ENCODE measurements at places on chromosomes 13 and 19.
A peak's percentile ranks its signal among the peaks of the same experiment; 100 is the strongest.

GRCh38 chr19:16571283-16571682 is 932 bp downstream of the SLC35E1 start:
- H3K4me3 ChIP-seq = peak overlapping the region; percentile 71
- peaks cover 40% of the 10 kb centered on the region for H3K4me1 ChIP-seq
- peaks cover 19% of the 10 kb centered on the region for H3K36me3 ChIP-seq
- H3K27ac ChIP-seq = peak overlapping the region; percentile 72

GRCh38 chr19:41223431-41224234 is 4.6 kb downstream of the AXL start:
- H3K4me1 ChIP-seq = peaks cover 6% of the 10 kb centered on the region
- no peak overlapping the region for H3K27ac ChIP-seq
- H3K4me3 ChIP-seq = no peak overlapping the region
- no peak for DNase-seq

DNA sequence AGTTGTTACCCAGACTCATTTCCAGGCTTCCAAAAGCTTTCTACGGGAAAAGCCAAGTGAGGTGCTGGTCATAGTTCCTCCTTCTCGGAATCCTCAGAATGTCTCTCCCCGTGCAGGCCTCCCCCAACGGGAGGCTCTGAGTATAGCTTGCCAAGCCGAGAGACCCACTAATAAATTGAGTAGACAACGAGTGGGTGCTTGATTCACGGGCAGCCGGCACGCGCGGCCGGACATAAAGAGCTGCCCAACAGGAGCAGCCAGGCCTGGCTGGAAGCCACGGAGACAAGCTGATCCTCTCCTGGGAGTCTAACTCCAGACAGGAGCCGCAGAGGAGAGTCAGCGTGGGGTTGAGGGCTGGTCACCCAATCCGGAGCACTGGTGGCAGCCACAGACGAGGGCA is 43.4 kb upstream of the MEDAG start:
- no peak overlapping the region for H3K27ac ChIP-seq
- H3K4me1 ChIP-seq = no peaks in the 10 kb centered on the region
- no peaks in the 10 kb centered on the region for H3K36me3 ChIP-seq
- no peak overlapping the region for H3K4me3 ChIP-seq
- H3K27me3 ChIP-seq = no peaks in the 10 kb centered on the region

GRCh38 chr19:11078893-11079292 is 10.4 kb upstream of the LDLR start:
- H3K4me1 ChIP-seq = no peaks in the 10 kb centered on the region
- H3K4me3 ChIP-seq = no peak overlapping the region
- no peak for DNase-seq
- H3K36me3 ChIP-seq = no peaks in the 10 kb centered on the region
- no peaks in the 10 kb centered on the region for H3K27me3 ChIP-seq

DNA sequence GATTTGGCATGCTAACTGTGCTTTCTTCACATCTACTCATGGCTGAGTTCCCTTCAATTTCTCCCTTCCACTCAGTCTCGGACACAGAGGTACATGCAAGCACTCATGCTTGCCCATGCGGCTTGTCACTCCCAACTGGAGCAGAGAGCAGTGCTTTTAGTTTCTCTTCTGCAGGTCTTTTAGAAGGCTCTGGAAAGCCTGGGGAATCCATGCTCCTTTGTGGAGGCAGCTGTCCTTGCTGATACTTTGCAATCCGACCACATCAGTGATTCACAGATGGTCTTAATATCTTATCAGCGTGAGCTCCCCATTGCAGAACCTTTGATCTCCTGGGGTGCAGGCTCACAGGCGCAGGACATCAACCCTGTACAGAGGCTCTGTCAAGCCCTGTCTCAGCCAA is 203.9 kb downstream of the COL4A1 start:
- no peak for DNase-seq
- H3K36me3 ChIP-seq = no peaks in the 10 kb centered on the region
- H3K27ac ChIP-seq = no peak overlapping the region
- no peaks in the 10 kb centered on the region for H3K27me3 ChIP-seq
- no peaks in the 10 kb centered on the region for H3K4me1 ChIP-seq
- H3K4me3 ChIP-seq = no peak overlapping the region

DNA sequence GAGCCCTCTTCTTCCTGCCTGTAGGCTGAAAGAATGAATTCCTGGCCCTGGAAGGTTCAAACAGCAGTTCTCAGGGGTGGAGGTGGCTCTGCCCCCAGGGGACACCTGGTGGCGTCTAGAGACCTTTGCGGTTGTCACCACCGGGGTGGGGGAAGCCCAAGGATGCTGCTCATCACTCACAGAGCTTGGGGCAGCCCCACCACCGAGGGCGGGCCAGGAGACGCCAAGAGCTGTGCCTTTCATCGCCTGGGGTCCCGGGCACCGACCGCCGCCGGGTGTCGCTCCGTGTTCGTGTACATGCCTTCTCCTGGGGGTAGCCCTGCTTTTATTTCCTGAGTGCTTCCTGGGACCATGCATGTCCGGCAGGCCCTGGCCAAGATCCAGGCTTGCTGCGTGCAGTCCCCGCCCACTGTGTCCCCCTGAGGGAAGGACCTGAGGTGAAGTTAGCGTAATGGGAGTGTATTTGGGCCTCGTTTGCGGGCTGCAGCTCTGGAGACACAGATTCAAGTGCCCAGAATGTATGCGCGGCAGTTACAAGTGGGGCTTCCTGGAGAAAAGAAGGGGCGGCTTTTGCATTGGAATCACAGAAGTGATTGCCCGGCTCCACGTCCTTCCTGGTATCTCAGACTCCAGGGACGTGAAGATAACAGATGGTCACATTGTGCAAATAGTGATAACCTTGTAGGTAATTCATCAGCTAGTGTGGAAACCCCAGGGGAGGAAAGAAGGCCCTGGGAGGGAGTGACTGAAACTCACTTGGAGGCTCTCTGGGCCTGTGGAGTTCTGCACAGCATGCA is 7.8 kb downstream of the DOT1L start:
- no peaks in the 10 kb centered on the region for H3K36me3 ChIP-seq
- DNase-seq = peak; percentile 73
- H3K27ac ChIP-seq = peak overlapping the region; percentile 33
- H3K4me3 ChIP-seq = no peak overlapping the region

DNA sequence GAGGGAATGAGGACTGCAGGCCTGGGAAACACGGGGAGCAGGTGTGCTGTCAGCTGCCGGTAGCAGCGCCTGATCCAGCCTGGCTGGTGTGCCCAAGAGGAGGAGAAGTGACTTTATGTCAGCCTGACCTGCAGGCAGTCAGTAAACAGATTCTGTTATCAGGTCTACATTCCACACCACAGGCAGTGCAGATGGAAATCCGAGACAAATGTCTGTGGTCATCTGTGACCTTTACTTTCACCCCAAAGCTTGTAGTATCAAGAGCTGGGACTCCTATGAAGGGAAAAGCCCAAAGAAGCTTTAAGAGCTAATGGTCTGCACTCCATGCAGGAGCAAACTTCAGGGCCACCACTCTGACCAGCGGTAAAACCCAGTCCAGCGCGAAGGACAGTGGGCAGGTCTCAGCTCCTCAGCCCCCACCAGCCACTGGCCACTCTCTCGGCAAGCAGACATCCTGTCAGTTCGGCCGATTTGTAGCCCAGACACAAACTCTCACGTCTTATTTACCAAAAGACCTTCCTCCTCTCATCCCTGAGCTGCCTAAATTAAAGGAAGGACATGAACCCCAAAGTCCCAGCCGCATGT is 7.7 kb downstream of the EPS15L1 start:
- no peak overlapping the region for H3K4me3 ChIP-seq
- H3K27me3 ChIP-seq = no peaks in the 10 kb centered on the region
- no peaks in the 10 kb centered on the region for H3K36me3 ChIP-seq
- DNase-seq = no peak

- H3K4me3 ChIP-seq = no peak overlapping the region
- no peak for DNase-seq
- H3K27me3 ChIP-seq = no peaks in the 10 kb centered on the region
- H3K36me3 ChIP-seq = no peaks in the 10 kb centered on the region
Observed at GRCh38 chr13:31051999-31052398, 109.7 kb downstream of the HSPH1 start.

DNA sequence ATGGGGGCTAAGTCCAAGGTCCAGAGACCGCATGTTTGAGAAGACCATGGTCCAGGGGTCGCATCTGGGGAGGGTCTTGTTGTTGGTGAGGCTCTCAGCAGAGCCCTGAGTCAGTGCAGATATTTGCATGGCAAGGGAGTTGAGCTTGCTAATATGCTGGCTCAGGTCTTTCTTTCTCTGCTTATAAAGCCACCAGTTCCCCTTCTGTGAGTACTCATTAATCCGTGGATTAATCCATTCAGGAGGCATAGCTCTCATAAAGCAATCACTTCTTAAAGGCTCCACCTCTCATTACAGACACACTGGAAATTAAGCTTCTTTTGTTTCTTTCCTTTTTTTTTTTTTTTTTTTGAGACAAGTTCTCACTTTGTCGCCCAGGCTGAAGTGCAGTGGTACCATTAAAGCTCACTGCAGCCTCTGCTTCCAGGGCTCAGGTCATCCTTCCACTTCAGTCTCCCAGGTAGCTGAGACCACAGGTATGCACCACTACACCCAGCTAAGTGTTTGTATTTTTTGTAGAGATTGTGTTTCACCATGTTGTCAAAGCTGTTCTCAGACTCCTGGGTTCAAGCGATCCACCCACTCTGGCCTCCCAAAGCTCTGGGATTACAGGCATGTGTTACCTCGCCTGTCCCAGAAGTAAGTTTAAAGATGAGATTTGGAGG is 216.4 kb downstream of the SLITRK5 start:
- H3K27me3 ChIP-seq = no peaks in the 10 kb centered on the region
- no peaks in the 10 kb centered on the region for H3K4me1 ChIP-seq
- H3K36me3 ChIP-seq = no peaks in the 10 kb centered on the region
- H3K27ac ChIP-seq = no peak overlapping the region

DNA sequence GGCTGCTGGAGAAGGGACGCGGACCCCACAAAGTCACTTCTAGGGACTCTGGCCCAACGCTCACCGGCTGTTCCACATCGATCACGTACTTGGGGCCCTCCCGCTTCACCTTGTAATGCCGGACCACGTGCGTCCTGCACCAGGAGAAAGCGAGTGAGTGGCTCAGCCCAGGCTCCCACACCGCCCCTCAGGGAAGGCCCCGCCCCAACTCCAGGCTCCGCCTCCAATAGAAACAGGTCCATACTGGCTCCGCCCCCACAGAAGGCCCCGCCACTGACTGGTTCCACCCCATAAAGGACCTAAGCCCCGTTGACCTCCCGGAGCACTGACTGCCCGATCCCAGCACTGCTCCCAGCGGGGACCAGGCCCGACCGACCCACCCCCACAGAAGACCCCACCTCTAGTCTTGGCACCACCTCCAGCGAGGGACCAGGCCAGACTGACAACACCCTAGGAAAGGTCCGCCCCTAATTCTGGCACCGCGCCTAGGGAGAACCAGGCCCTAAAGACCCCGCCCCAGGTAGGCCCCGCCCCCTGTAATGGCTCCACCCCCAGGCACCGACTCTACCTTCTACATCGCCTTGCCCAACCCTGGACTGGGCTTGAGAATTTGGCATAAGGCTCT is 11.3 kb downstream of the STAP2 start:
- peaks cover 19% of the 10 kb centered on the region for H3K4me1 ChIP-seq
- DNase-seq = peak; percentile 51
- no peak overlapping the region for H3K27ac ChIP-seq
- no peaks in the 10 kb centered on the region for H3K36me3 ChIP-seq

GRCh38 chr19:1088416-1089010 is 6.7 kb downstream of the POLR2E start:
- no peaks in the 10 kb centered on the region for H3K27me3 ChIP-seq
- H3K4me1 ChIP-seq = peaks cover 34% of the 10 kb centered on the region
- no peak overlapping the region for H3K4me3 ChIP-seq

- no peak overlapping the region for H3K27ac ChIP-seq
- H3K4me3 ChIP-seq = peak overlapping the region; percentile 19
- H3K36me3 ChIP-seq = no peaks in the 10 kb centered on the region
- peaks cover 84% of the 10 kb centered on the region for H3K4me1 ChIP-seq
- no peak for DNase-seq
- H3K27me3 ChIP-seq = no peaks in the 10 kb centered on the region
Observed at GRCh38 chr19:15292847-15293582, 39.3 kb downstream of the BRD4 start.

- peaks cover 24% of the 10 kb centered on the region for H3K4me1 ChIP-seq
- peak; percentile 100 for DNase-seq
- peak within 1 kb of the TSS; percentile 91 for H3K27ac ChIP-seq
- peak within 1 kb of the TSS; percentile 66 for H3K4me3 ChIP-seq
Observed at GRCh38 chr19:58543826-58544590, at the start of gene TRIM28. Gene TRIM28, plus strand, starts transcription at chr19:58544064. Its CDS starts 694 bp downstream, at chr19:58544758.

GRCh38 chr13:80884056-80884785 is 543.3 kb upstream of the SPRY2 start:
- H3K4me3 ChIP-seq = no peak overlapping the region
- no peak overlapping the region for H3K27ac ChIP-seq
- no peaks in the 10 kb centered on the region for H3K4me1 ChIP-seq
- no peaks in the 10 kb centered on the region for H3K27me3 ChIP-seq
- no peaks in the 10 kb centered on the region for H3K36me3 ChIP-seq
- no peak for DNase-seq

- H3K4me1 ChIP-seq = no peaks in the 10 kb centered on the region
- H3K36me3 ChIP-seq = no peaks in the 10 kb centered on the region
- no peak overlapping the region for H3K4me3 ChIP-seq
- H3K27ac ChIP-seq = no peak overlapping the region
- DNase-seq = no peak
Observed at GRCh38 chr13:29435125-29435911, 160.2 kb downstream of the SLC7A1 start.

DNA sequence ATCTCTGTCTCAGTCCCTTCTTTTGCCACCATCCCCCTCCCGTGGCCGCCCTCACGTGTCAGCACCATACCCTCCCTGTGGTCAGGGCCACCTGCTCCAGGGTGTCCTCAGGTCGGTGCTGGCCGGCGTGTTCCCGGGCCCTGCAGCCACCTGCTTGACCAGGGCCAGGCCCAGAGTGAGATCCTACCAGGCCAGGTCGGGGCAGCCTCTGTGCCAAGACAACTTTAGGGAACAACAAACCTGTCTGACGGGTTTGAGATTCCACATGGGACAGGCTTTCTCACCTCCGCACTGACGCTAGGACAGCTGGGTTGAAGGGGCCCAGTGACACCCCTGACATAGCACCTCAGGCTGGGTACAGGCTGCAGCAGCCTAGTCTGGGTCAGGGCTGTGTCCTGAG is 7.5 kb upstream of the SBNO2 start:
- no peaks in the 10 kb centered on the region for H3K36me3 ChIP-seq
- no peak for DNase-seq
- H3K4me3 ChIP-seq = no peak overlapping the region
- no peak overlapping the region for H3K27ac ChIP-seq
- no peaks in the 10 kb centered on the region for H3K27me3 ChIP-seq

GRCh38 chr13:98495627-98496478 is 81.1 kb downstream of the STK24 start:
- no peaks in the 10 kb centered on the region for H3K27me3 ChIP-seq
- peaks cover 3% of the 10 kb centered on the region for H3K36me3 ChIP-seq
- no peak overlapping the region for H3K27ac ChIP-seq
- no peak overlapping the region for H3K4me3 ChIP-seq
- H3K4me1 ChIP-seq = peaks cover 3% of the 10 kb centered on the region

DNA sequence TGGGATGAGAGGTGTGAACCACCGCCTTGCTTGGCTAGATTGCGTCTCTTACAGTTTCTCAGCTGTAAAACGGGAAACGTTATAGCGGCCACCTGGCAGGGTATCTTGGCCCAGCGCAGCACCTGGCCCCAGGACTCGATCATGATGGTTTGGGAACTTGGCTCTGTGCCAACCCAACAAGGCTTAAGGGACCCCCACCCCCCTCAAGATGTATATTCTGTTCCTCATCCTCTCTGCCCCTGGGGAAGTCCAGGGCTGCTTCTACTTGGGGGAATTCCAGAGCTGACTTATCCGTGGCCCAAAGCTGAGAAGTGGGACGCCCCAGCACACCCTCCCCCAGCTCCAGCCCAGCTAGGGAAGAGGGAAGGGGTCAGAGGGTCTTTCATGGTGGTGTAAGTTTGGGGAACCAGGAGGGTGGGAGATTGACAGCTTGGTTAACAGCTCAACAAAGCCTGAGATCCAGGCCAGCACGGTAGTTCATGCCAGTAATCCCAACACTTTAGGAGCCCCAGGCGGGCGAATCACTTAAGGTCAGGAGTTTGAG is 695 bp downstream of the ICAM1 start:
- peak overlapping the region; percentile 72 for H3K4me3 ChIP-seq
- peak; percentile 45 for DNase-seq
- H3K4me1 ChIP-seq = peaks cover 19% of the 10 kb centered on the region
- H3K27me3 ChIP-seq = no peaks in the 10 kb centered on the region
- peak overlapping the region; percentile 77 for H3K27ac ChIP-seq
